ENCODE measurements at places on chromosomes 5 and 9.

- DNase-seq: no peak
Measured at GRCh38 chr5:30890377-30890776, 303.1 kb upstream of the CDH6 start.

- no peak for DNase-seq
Measured at GRCh38 chr9:107907715-107908114, 418.1 kb upstream of the KLF4 start.

GRCh38 chr5:171386861-171387344, 746 bp upstream of the NPM1 start:
- no peak for DNase-seq

GRCh38 chr5:135328128-135328687, 70.8 kb downstream of the MACROH2A1 start:
- DNase-seq: no peak

DNA sequence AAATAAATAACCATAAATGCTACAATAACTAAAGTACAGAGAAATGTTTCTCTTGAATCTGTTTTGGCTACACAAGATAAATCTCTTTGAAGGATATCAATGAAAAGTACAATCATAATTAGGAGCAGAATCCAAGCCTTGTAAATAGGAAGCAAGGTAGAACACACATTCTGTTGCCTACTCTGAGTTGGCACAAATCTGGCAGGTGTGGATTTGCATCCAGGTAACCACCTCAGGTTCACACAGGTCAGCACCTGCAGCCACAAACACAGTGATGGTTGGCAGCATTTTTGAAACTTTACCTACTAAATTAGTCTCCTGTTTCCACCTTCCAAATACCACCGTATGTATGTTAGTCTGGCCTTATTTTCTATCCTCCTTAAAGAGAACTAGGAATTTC, 105.3 kb upstream of the PIK3R1 start:
- DNase-seq: no peak

DNA sequence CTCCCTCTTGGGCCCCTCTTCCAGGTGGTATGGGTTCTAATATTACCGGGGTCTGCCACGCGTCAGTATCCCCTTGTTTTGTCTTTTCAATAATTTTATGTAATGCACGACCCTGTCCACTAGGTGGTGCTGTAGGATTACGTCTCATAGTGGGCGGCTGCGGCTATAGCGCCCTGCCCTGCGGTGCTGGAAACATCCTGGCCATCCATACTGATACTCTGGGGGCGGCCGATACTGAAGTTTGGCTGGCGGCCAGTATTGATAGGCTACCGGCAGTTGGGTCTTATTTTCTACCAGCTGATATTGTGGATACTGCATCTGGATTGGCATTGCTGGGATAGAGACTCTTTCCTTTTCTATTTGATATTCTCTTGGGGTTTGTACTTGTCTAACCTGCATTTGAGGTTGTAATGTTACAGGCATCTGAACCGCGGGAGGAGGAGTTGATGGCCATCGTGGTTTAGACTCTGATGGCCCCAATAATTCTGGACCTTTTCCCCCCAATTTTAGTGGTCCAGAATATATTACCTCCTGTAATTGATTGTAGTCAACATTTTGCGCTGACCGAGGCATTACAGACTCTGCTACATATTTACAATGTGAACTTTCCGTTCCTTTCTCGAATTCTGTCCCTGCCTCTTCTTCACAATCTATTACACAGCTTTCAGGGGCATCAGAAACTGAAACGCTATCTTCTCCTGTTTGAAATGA, 3.3 kb upstream of the TMEM141 start:
- DNase-seq: peak; percentile 34

GRCh38 chr9:81685763-81686613, 3.4 kb downstream of the TLE1 start:
- DNase-seq: no peak

- DNase-seq: no peak
Measured at GRCh38 chr9:82480921-82481320, 492.3 kb downstream of the SPATA31D1 start.

Measured in activated naive CD8-positive, alpha-beta T cell treated with anti-CD3 and anti-CD28 coated beads, Interleukin-2, amount 50 U/mL, for 16 hours (primary cell).